ENCODE measurements at places on chromosomes 6 and 20.

DNA sequence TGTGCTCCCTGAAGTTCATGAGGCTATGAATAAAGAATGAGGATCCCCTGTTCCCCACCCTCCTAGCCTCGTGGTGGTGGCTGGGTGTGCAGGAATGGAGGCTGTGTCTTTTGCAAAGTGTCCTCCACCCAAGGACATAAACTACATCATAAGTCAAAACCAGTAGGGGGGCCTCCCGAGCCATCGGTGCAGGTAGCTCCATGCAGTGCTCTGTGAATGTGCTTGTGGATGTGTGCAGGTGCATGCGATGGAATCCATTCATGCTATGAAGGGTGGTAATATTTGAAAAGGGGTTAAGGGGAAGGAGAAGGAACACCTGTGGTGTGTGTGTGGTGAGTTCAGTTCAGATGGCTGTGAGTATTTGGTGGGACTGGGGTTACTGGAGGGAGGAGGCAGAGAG is 197.3 kb downstream of the NRN1 start:
- no peak for DNase-seq

- DNase-seq: no peak
Observed at GRCh38 chr20:45948261-45948733, 13.8 kb downstream of the PCIF1 start.

- no peak for DNase-seq
Observed at GRCh38 chr20:21707999-21708737, 2.7 kb downstream of the PAX1 start.

DNA sequence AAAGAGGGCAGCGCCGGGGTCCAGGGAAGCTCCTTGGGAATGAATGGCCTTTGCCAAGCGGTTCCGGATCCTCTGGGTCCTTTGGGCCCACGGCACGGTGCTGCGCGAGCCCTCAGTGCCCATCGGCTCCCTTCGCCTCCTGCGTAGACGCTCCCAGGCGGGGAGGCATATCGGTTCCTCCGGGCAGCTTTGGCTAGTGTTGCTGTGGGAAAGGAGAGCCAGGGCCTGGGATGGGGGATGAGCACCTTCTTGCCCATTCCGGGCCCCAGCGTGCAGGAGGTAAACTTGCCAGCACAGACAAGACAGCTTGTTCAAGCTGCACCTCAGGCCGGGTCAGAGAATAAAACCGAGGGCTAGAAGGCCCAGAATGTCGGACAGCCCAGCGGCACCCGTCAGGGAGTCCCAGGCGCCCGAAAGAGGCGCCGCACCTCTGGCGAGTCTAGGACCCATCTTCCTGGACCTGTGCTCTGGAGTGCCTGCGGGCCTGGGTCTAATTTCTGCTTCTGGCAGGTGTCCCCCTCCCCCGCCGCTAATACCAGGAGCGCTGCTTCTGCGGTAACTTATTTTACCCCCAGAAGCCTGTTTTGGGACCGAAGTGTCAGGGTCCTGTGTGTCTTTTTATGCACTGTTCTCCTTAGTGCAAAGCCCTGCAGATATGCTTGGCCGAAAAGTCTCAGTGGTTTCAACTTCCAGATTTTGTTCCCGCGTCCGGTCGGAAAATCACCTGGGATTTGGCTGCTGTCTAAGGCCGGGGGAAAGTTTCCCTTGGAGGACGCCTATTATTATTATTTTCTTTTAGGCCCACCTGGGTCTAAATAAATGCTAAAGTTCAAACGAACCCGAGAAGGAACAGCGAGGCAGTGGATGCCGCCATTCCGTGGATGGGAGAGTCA is 1.7 kb upstream of the TFAP2C start:
- DNase-seq: no peak

DNA sequence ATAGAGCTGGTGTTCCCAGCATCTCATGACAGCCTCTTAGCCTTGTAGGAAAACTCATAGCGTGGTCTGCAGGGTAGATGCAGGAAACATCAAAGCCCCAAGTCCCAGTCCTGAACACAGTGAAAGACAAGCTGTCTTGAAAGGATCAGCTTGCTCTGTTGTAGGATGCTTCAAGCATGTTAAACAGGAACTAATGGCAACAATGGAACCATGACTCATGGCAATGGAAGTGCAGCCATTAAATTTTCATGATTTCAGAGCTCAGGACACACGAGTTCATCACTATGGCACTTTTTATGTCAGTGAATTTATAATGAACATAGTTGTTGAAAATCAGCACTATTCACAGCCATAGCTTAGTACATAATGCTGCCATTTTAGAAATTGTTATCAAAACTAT is 367.7 kb downstream of the KIF16B start:
- no peak for DNase-seq

GRCh38 chr20:59064214-59064722 is 21.7 kb upstream of the PRELID3B start:
- DNase-seq: no peak

DNA sequence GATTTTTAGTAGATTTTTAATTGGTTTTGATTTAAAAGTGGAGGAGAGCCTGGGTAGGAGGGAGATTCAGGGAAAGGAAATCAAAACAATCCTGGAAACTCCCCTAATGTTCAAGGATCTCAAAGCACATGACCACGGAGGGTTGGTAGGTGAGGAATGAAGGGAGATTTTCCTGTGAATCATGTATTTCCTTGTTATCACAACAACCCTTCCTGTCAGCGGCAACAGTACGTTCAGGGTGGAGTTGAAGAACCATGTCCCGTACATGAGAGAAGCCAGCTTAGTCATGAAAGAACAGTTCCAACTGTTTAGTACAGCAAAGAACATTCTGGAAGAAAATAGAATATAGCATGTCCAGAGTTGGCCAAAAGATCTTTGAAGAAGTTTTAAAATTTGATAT is 79.4 kb upstream of the SCAF8 start:
- no peak for DNase-seq

DNA sequence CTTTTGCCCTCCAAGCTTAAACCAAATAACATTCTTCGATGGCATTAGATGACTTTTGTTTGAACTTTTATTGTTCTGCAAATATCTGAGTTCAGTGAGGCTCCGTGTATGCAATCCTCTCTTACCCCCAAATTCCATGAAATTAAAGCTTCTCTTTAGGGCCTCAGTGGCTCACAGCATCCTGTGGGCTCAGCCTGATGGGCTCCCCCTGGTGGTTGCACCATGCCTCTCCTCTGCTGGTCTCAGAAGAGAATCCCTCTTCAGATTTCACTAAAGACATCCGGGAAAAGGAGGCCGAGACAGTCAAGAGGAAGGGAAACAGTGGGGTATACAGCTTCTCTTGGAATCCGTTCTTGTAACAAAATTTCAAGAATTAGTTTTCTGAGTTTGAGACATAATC is 331.6 kb upstream of the NT5E start:
- DNase-seq: no peak

GRCh38 chr6:56864171-56864616 is 90.7 kb upstream of the BEND6 start:
- DNase-seq: no peak

DNA sequence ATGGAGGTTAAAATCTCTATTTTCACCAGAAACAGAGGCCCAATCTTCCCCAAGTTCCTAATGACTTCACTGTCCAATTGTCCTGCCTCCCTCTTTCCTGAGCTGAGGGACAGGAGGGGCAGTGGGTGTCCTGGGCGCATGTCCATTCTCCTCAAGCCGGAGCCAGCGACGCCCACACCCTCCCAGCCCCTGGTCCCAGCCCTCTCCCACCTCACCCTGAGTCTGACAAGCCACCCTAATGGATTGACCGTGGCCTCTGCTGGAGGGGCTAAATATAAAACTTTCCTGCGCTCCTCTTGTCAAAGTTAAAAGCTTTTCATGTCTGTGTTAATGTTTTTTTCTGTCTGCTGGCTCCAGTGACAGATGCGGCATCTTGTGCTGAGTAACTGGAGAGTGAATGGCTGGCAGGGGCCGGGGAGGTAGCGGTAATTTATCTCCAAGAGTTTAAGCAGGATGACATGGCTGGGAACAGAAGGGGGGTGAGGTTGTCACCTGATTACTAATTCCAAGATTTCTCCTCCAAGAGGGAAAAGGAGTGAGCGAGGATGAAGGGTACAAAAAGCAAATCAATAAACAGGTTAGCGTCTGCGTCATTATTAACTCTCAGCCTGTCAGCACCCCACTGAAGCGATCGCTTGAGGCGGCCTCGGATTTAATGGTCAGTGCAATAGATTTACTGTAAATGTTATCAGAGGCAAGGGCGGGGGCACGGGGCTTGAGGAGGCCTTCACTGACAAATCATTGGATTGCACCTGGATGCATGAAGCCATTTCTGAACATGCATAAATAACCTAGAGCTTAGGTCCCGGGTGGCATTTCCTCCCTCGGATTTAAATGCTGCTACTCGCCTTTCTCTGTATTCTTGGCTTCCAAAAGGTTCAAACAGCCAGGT is 118.1 kb upstream of the MAFB start:
- DNase-seq: no peak

- DNase-seq: no peak
Observed at GRCh38 chr20:35274172-35275092, 3.5 kb downstream of the MMP24OS start.

- DNase-seq: no peak
Observed at GRCh38 chr20:17471606-17472187, 59.5 kb downstream of the BFSP1 start.

DNA sequence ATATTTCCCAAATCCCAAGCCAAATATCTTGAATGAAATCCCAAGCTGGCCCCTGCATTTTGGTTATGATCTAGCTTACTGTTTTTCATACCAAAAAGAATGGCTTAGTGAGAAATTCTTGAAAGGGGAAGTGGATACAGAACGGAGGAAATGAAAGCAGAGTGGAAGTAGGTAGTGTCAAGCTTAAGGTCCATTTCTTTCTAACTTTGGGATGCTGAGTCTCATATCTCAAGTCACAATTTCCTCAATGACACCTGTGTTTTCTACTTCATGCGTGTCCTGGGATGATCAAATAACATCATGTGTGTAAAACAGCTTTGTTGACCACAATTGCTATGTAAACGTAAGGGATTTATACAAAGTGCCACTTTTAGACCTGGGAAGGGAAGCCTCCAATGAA is 238.8 kb upstream of the SLC35B3 start:
- DNase-seq: no peak

DNA sequence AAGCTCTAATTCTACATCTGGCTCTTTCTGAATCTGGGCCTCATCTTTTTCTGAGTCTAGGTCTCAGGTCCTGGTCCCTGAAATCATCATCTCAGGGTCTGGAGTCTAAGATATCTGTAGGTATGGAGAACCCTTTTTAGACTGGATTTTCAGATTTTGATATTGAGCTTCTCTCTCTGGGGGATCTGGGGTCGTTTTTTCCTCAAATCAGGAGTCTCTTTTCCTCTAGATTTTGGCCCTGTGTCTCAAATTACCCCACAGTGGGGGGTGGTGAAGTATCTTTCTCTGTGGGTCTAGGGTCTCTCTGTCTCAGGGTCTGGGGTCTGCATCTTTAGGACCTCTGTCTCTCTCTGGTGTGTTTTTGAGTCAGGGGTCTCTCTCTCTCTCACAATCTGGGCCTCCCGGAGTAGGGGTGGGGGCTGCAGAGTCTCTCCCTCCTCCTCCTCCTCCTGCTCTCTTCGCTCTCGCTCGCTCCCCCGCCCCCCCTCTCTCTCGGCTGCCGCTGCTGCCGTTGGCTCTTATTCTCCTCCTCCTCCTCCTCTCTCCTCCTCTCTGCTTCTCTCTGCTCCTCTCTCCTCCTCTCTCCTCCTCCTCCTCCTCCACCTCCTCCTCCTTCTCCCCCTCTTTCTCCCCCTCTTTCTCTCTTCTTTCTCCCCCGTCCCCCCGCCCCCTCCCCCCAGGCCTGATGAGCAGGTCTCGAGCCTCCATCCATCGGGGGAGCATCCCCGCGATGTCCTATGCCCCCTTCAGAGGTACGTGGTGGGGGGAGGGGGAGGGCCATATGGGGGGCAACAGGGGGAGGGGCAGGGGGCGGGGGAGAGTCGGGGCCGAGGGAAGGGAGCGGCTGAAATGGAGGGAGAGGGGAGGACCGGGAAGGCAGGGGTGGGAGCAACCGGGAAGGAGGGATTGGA is at the start of gene SYNGAP1:
Gene SYNGAP1 (plus strand): TSS at position 486 of the 911 bp plus-strand sequence. CDS start 200 bp downstream, at position 686.
- DNase-seq: peak; percentile 82

DNA sequence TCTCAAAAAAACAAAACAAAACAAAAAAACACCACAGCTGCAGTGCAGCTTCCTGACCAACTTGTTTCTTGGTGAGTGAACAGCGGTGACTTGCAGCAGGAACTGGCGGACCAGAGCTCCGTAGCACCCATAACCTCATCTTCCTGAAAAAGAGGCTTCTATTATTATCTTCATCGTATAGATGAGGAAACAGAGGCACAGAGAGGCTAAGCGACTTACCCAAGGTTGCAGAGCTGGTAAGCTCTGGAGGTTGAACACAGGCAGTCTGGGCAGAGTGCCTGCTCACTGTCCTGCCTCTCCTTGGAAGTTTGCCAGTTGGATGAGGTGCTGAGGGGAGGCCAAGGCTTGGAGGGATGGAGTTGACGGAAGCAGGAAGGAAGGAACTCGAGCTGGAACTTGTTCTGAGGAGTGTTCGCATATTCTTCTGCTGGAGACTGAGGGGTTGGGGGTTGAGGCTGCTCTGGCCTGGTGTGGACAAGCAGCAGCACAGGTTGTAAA is 47.9 kb upstream of the CCDC167 start:
- no peak for DNase-seq

DNA sequence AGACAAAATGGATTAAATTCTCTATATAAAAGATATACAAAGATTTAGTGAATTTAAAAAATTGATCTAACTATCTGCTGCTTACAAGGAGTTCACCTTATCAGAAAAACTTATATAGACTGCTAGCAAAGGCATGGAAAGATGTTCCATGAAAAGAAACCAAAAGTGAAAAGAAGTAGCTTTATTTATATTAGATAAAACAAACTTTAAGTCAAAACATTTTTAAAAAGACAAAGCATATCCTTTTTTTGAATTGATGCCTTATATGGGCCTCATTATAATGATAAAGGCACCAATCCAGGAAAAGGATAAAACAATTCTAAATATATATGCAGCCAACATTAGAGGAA is 334.2 kb downstream of the MEI4 start:
- no peak for DNase-seq

GRCh38 chr6:12814015-12814414 is 97.4 kb downstream of the PHACTR1 start:
- DNase-seq: no peak

DNA sequence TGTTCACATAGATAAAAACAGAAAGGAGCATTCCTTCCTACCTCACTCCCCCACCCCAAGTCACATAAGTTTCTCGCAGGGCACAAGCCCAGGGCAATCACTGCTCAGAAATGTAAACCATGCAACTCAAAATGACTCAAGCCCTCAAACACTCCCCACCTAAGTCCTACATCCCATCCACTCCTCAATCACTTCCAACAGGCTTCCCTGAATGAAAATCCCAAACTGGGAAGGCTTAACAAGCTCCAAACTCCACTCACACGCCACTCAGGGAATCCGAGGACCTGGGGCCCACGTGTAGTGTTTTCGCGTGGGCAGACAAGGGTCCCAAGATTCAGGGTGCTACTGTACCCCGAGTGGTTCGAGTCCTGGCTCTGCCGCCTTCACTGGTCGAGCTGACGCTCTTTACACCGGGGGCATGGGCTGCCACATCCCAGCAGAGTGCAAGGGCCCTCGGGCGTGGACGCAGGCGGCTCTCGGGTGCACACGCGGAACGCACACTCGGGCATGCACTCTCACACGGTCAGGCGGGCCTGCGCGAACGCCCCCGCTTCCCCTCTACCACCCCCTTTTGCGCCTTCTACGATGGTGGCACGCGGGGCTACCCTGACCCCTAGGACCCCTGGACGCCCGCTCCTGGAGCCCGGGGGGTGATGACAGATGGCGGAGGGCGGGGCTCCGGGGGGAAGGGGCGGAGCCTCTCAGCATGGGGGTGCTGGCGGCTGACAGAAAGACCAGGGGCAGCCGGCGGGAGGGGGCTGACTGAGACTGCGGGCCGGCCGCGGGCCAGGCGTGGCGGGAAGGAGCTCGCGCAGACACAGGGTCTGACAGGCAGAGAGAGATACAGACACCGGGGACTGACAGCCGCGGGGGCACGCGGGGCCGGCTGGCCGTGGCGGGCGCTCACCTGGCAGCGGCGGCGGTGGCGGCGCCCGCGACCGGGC is 657 bp downstream of the ZHX3 start:
- peak; percentile 86 for DNase-seq
